ENCODE measurements at places on chromosomes 4 and X. TPM values are rescaled to one million over a fixed set of nuclear protein-coding genes. Genes with fewer than 3 reads are reported as not detected.

DNA sequence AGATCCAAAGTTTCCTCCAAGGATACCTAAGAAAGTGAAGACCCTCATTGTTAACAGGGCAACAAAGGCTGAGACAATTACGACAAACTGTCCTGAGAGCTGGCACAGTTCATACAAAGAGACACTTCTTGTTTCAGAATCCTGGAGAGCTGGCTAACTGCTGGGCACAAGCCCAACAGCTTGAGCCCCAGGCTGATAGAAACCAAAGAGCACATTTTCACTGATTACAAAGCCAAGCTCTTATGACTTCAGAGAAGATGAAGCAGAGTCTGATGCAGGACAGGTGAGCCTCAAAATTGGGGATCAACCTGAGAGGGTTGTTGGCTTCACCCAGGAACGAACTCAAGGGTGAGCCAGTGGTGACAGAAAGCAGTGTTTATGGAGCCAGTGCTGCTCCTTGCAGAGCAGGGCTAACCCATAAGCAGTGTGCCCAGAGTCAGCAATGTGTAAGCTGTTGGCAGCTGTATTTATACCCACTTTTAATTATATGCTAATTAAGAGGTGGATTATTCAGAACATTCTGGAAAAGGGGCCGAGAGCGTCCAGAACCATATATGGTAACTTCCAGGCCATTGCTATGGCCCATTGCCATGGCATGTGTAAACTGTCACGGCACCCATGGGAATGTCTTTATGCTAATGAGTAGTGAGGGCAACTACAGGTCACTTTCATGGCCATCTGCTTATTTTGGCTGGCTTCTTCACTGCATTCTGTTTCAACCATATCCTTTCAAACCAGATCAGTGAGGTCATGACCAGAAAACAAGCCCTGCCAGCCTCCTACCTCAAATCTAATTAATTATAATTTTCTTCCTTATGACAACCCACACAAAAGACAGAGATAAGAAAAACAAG is 183.7 kb downstream of the EVC2 start:
- peak; percentile 58 for DNase-seq

- no peak for DNase-seq
Measured at GRCh38 chr4:155232432-155232831, 24.0 kb downstream of the NPY2R start.

- DNase-seq = no peak
Measured at GRCh38 chrX:106976416-106976815, 23.6 kb downstream of the MORC4 start.

DNA sequence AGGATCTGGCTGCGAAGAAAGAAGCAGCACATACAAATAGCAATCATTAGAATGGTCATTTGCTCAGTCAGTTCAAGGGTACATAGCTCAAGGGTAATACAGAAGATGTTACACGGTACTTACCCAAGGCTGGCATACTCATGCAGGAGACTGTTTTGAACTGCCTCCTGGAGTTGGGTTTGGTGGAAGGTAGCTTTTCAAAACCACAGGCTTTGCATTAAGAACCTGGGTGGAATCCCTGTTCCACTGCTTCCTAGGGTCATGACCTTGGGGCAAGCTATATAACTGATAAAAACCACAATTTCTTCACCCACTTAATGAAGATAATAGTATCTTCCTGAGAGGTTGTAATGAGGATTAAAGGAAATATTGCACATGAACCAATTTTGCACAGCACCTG is 36.5 kb downstream of the TBC1D9 start:
- DNase-seq = no peak

DNA sequence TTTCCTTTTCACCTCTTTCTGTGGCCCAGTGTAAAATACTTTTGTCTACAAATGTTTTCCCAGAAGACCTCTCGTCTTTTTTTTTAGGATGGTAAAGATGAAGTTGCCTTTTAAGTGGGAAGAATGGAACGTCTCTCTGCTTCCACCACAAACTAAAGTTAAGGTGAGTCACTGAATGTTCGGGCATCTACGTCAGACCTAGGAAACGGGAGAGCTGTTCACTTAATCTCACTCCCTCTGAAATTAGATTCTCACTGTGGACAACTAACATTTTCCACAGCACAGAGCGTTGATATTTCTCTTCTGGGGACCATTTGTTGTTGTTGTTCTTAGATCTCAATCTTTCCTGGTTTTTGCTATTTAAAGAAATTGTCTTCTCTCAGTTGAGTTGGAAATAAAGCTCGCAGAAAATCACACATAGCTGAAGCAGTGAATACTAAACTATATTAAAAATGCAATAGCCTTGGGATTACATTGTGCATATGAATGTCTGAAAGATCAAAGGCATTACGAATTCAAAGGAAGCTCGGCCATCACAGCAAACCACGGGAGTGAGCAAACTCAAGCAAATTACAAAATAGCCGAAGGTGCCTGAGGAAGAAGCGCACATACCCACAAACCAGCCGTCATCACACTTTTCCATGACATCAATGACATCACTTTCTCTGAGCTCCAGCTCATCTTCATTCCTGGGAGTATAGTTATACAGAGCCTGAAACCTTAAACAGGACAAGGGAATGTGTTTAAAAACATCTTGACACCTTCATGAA is 53.9 kb upstream of the PDLIM3 start:
- no peak for DNase-seq

- DNase-seq = no peak
Measured at GRCh38 chr4:29549342-29549741, 1170.8 kb upstream of the PCDH7 start.

- no peak for DNase-seq
Measured at GRCh38 chr4:41065434-41066006, 148.8 kb downstream of the APBB2 start.

DNA sequence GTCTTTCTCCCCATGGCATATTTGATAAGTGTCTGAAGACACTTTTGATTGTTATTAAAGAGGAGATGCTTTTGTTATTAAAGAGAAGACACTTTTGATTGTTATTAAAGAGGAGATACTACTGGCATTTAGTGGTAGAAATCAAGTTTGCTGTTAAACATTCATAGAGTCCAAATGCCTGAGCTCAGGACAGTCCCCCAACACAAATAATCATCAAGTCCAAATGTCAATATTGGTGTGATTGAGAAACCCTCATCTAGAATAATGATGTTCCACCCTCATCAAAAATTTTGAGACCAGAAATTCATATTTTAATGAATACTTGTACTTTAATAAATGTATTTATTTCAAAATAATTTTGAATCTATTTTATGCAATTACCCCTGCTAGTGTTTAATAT is 1412.9 kb upstream of the PCDH7 start:
- DNase-seq = no peak

GRCh38 chr4:124711471-124712371 is 811 bp downstream of the ANKRD50 start:
- peak; percentile 30 for DNase-seq

DNA sequence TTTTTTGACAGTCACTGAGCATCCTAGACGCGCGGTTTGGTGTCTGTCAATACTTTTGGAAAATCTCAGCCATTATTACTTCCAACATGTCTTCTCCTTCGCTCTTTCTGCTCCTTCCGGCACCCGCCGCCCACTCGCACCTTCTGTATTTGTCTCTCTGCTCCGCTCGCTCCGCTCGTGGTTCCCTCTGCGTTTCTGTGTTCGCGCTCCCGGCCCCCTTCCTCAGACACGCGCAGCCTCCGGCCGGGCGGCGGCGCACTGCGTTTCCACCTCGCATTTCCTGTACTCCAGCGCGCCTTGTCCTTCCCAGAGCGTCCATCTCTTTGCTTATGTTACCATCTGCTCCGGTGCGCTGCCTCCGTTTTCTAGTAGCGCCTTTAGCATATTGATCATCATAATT is 21.1 kb downstream of the PDE6B start:
- no peak for DNase-seq

- no peak for DNase-seq
Measured at GRCh38 chr4:74464291-74464690, 19.4 kb downstream of the AREG start.

DNA sequence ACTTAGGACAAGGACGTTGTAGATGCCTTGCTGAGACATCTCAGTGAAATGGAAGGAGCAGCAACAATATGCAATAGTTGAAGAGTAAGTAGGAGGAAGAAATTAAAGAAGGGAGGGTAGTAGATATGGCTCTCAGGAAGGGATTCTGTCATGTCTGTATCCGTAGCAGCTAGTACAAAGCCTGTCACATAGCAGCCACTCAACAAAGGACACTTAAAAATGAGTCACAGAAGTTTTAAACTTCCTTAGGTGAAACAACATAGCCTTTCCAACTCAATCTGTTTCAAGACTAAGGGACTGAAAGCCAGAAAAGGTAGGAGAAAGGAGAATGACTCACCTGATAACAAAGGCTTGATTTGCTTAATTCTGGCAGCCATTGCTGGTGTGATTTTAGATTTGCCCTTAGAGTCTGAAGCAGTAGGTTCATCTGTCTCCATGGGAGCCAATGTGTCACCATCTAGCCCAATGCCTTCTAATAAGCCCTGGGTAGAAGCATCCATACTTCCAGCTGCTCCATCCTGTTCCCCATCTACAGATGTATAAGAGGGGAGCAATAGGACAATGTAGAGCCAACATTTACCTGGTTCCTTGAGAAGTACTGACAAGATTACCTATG is 86.6 kb downstream of the HUWE1 start:
- no peak for DNase-seq

DNA sequence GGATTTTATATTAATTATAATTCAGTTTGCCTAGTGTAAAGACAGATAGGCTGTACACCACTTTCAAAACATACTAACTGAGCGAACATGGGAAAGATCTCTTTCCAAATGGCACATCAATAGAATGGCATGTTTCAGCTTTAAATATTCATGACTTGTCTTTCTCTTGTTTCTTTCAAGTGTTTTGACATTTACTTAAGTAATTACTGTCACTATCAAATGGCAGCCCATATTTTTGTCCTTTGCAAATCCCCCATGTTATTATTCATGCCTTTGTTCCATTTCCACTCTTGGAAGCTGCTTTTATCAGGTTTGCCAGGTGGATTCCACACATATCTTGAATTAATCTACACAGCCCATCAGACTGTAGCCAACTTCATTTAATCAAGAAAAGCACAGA is 89.2 kb upstream of the GLRA2 start:
- DNase-seq = no peak

DNA sequence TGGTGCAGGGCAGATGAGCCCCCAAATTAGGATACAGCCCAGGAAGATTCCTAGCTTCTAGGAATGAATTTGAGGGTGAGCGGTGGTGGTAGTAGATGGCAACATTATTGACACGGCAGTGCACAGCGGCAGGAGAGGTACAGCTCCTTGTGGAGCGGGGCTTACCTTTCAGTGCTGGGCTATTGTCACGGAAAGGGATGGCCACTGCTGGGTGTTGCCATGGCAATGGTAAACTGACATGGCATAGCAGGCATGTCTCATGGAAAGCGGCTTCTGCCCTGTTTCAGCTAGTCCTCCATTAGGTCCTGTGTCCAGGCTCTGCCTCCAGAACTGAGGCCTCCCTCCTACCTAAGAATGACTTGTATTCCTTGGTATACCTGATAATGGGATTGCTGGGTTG is 81.8 kb upstream of the WDR1 start:
- DNase-seq = no peak

DNA sequence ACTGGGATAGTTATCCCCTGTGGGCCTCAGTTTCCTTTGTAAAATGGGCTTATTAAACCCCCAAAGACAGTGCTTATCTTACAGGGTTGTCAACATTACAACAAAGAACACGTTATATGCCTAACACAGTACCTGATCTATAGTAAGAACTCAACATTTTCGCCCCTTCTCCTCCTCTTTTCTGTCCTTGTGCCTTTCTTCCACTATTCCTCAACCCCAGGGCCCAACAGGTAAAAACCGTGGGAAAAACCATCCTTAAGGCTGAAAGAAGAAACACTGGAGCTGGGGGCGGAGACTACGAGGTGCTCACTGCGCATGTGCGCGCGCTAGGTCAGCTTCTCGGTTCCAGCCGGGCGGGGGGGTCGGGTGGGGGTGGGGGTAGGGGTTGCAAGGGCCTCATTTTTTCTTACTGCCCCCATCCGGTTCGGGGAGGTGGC is 426 bp upstream of the XIAP start:
- no peak for DNase-seq

DNA sequence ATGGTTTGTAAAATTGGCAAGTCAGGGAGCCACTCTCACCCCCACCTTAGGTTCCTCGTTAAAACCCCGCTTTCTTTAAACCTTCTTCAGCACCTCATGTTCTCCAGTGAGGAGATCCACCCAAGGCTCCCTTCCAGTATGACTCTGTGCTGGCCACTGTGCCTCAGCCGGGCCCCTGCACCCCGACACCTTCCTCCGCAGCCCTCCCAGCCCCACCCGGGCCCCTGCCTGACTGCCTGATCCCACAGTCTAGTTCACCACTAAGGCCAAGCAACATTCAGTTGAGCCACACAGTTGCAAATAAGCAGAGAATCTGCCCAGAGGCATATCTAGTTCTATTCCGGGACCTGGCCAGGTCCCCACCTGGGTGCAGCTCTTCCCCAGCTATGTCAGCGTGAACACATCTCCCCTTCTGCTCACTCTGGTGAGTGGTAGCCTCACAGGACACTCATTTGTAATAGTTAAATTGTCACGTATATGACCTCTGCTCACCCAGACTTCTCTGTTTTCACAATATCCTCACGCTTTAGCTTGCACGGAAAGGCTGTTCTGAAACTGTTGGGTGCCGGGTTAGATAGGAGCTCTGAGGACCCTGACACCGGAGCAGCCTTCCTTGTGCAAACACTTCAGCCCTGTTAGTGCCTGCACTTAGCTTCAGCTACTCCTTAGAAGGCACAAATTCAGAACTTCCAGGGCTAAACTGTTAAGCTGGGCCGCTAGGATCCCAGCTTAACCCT is 146.8 kb downstream of the DCTD start:
- no peak for DNase-seq

The PDS5A gene
- 42.6 TPM for total RNA-seq

The ARL9 gene
- not detected for total RNA-seq

The ZNF711 gene
- total RNA-seq = 2.0 TPM

The DGAT2L6 gene
- total RNA-seq = not detected

The H2AZ1 gene
- 52.4 TPM for total RNA-seq

The CCNA2 gene
- total RNA-seq = 0.20 TPM

The TEX13D gene
- total RNA-seq = not detected

The IGSF1 gene
- total RNA-seq = 0.38 TPM

The INTS6L gene
- 1.0 TPM for total RNA-seq
